NCI-H1105 treated with DMSO at 0.1 percent for 48 hours (cell line): ENCODE measurements at places on chromosomes 1 and 21.
A peak's percentile ranks its signal among the peaks of the same experiment; 100 is the strongest.

- no peak for DNase-seq
These were observed 3.1 kb upstream of the KRTAP21-1 start for GRCh38 chr21:30758306-30758705.

GRCh38 chr1:21818656-21819055 is 6.6 kb downstream of the LDLRAD2 start:
- no peak for DNase-seq

DNA sequence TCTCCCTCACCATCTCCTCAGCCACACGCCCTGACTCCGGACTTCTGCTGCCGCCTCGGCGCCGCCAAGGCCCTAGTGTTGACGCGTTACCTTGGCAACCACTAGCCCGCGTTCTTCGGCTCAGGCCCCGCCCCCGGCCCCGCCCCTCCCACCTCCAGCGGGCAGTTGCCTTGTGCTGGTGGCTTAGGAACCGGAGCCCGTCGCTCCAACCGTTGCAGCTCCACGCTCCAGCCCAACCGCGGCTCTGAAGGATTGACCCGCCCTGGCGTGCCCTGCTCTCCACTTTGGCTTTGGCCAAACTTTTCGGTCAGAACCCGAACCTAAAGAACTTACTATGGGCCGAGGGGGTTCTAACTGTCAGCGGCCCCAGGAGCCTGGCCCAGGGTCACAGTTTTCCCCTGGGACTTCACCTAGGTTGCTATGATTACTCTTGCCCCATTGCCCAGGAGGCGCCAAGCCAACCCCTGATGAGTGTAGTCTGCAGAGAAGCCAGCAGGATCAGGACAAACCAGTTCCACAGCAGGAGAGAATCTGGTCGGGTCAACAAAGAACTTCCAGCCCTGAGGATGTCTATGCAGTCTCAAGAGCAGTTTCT is at the start of gene CFAP45:
TSS of gene CFAP45 (minus strand) at position 80 of the 595 bp plus-strand sequence. CDS start at position 13, 67 bp downstream.
- DNase-seq = peak; percentile 86

DNA sequence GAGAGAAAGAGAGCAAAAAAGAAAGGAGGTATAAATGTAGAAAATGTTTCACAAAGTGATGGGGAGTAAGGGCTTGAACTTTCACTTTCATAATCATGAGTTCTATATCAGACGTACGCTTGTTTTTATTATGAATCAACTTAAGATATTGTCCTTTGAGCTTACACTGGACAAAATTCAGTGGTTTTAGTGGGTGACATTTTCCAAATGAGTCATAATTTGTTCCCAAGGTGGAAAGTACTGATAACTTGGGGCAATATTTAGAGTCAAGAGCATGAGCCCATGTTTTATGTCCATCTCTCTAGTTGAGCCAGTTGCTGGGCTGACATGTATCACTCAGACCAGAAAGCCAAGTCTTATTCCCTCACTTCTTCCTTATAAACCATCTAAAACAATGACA is 161.6 kb downstream of the CHRM3 start:
- DNase-seq = no peak

GRCh38 chr1:6412896-6413295 is 6.8 kb downstream of the HES2 start:
- no peak for DNase-seq

DNA sequence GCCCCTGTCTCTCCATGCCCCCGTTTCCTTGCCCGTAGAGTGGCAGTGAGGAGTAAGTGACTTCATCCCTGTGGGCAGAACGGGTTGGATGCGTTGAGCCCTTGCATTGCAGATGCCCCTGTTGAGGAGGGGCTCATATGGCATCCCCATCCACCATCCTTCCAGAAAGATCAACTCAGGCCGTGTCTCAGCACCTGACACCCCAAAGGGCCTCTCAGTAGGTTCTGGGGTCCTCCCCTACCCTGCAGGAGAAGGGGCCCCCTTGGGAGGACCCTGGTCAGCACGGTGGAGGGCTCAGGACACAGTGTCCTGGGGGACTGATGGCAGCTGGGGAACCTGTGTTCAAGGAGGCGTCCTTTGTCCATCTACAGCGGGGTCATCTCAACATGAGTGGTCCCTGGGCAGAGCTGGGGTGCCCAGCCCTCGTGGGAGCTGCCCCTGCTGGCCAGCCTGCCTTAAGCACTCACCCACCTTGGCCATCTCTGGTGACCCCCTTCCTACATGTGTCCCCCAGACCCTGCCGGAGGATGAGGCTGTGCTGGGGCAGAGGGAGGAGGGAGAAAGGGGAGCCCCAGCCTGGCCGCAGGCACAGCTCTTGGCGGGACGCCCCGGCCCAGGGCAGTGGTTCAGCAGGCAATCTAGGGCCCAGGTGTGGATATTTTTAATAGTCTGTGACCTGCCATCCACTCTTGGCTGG is 48.2 kb upstream of the ACTRT2 start:
- DNase-seq = no peak

DNA sequence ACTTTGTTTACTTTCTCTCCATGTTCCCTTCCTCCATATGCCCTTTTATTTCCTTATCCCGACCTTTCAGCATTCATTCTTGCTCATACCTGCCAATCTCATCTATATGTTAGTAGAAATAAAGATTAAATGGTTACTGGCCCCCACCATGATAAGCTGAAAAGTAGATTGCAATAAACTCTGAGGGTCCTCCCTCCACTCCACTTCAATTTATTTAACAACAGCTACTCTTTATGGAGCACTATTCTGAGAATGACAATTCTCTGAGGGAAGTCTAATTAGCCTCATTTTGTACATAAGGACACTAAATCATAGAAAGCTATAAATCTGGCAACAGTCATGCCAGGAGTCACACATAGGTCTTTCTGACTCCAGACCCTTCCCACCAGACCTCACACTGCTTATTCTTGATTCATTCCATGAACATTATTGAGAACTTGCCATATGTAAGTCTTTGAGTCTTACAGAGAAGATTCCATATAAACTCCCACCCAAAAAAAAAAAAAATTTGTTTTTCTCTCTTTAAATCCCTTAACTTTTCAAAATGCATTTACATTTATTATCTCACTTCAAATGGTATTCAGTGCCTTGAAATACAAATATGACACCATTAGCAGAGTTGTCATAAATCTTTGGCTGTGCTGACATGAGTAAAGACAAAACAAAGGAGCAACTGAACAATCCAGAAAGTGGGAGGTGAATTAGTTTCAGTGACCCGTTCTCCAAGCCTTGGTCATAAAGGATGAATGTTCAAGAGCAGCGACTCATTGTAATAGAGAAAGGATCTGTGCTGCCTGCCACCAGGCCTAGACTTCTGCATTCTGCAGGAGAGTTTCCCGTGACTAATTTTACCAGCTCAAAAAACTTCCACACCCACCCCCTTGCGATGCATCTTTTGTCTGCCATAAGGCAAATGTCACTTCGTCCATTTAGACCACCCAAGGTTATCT is 28.5 kb downstream of the PALMD start:
- peak; percentile 76 for DNase-seq

- no peak for DNase-seq
These were observed 24.4 kb upstream of the IRF2BP2 start for GRCh38 chr1:234634387-234634786.

GRCh38 chr1:234559902-234560676 is 49.9 kb downstream of the IRF2BP2 start:
- DNase-seq = no peak

DNA sequence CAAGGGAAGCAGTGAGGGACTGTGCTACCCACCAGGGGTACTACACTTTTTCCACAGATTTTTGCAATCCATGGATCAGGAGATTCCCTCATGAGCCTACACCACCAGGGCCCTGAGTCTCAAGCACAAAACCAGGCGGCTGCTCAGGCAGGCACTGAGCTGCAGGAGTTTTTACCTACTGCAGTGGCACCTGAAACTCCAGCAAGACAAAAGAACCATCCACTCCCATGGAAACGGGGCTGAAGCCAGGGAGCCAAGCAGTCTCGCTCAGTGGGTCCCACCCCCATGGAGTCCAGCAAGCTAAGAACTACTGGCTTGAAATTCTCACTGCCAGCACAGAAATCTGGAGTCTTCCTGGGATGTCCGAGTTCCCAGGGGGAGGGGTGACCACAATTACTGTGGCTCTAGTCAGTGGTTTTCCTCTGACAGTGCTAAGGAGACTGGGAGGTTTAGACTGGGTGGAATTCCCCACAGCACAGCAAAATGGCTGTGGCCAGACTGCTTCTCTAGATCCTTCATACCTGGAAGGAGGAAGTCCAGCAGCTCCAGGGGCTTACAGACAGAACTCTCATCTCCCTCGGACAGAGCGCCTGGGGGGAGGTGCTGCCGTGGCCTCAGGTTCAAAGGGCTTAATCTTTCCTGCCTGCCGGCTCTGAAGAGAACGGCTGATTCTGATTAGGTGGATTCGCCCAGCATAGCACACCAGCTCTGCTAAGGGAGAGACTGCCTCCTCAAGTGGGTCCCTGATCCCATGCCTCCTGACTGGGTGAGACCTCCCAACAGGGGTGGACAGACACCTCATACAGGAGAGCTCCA is 437.8 kb downstream of the LTN1 start:
- no peak for DNase-seq

DNA sequence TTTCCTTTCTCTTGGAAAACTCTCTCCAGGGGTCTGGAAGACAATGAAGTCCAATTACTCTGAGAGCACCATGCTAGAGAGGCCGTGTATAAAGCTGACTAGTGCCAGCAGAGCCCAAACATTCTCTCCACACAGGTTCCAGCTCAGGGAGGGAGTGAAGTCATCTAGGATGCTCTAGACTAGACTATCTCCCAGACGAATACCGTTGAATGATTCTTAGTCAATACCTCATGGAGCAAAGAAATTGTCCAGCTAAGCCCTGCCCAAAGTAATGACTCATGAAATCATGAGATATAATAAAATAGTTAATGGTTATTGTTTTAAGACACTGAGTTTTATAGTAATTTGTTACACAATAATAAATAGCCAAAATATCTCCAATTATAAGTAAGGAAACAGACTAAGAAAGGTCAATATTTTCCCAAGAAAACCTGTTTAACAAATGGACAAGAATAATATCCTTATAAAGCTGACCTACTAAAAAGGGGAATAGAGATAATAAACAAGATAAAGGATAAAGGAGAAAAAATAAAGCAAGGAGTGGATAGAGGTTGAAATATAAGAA is 163.9 kb upstream of the LRRC7 start:
- DNase-seq = no peak

GRCh38 chr21:46585191-46585953 is 19.5 kb downstream of the S100B start:
- DNase-seq = peak; percentile 32

DNA sequence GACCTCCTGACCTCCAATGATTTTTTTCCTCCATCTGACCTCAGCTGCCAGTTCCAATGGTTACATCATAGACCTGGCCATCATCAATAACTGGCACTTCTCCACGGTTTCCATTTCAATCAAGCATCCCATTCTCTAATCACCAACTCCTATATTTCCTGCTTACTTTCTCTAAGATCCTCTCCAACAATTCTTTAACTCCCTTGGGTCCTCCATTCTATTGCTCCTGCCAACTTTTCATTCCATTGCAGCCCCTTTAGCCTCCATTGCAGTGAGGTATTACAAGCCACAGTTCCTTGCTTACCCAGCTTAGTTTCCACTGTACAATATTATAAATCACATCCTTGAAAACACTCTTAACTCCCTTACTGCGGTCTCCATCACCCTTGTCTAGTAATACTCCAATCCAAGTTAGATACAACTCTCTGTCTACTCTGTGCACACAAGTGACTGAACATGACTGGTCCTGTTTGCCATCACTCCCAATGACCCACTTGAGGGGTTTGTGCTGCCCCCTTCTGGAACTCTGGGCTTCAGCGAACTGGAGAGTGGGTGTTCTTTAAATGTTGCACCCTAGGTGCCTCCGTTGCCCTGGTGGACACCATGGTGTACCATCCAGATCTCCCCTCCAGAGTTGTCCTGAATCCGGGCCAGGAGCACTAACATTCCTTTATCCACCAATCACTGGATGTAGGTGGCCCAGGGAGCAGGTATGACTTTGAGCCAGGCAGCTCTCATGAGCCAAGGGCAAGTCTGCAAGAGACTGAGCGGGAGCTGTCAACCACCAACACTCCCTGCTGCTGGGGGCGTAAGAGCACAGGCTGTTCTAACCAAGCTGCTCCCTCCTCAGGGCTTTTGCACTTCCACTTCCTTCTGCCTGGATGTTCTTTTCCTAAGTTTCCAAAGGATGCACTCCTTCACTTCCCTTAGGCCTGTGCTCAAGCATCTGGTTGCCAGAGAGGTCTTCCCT is 3.7 kb upstream of the FNDC7 start:
- DNase-seq = no peak

DNA sequence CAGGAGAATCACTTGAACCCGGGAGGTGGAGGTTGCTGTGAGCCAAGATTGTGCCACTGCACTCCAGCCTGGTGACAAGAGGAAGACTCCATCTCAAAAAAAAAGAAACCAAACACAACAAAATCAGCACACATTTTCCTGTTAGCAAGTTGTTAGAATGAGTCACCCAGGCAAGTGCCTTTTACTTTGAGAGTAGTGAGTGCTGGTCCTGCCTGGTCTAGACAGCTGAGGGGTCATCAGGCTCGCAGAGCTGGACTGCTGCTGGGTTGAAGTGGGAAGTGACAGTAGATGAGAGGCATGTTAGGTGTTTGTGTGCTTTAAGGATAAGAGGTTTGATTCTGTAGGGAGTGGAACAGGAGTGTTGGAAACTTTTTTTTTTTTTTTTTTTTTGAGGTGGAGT is 31.9 kb downstream of the GNPAT start:
- DNase-seq = no peak

DNA sequence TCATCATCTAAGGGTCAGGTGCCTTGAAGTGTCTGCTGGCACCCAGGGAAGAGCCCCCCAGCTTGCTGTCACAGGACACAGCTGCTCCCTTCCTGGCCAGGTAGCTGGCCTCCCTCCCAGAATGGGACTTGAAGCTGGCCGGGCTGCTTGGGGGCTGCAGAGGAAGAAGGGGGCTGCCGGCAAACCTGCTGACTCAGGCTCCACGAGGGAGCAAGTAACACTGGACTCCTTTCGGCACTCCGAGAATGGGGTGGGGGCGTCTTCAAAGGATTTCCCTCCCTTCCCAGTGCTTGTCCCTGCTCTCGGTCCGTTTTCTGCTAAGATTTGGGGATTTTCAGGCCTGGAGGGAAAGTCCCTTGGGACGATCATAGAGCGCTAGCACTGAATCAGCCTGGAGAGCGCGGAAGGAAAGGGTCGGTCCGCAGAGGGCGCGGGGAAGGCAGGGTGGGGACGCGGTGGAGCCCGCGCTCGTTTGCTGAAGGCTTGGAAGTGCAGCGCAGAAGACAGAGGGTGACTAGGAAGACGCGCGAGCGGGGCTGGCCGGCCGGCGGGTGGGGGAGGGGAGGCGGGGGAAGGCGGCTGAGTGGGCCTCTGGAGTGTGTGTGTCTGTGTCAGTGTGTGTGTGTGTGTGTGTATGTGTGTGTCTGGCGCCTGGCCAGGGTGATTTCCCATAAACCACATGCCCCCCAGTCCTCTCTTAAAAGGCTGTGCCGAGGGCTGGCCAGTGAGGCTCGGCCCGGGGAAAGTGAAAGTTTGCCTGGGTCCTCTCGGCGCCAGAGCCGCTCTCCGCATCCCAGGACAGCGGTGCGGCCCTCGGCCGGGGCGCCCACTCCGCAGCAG is at the start of gene CSF1:
TSS of gene CSF1 (plus strand) at position 727 of the 840 bp plus-strand sequence. CDS start 175 bp downstream, outside the sequence.
- peak; percentile 65 for DNase-seq

DNA sequence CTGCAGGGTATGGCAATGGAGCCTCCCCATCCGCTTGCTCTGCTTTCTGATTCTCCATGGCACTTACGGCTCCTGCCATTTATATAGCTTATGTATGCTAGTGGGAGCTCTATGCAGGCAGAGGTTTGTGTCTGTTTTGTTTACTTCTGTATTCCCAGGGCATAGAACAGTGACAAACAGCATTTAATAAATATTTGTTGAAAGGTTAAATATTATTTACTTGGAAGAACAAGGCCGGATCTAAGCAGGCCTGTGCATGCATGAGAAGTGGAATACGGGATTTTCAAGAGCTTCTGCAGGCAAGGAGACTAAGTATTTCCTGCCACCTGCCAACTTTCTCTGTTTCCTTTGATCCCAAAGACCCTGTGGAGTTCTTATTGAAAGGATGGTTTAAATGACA is 90.7 kb downstream of the XCL2 start:
- peak; percentile 70 for DNase-seq

- DNase-seq = no peak
These were observed 3.7 kb downstream of the IFI6 start for GRCh38 chr1:27668121-27668807.
